Mesothelial cell of epicardium (in vitro differentiated cells): ENCODE measurements at places on chromosomes 16 and 17. TPM values are rescaled to one million over a fixed set of nuclear protein-coding genes. Genes with fewer than 3 reads are reported as not detected.

GRCh38 chr17:32259586-32259985 is 6.0 kb upstream of the RHBDL3 start:
- DNase-seq, result no peak

GRCh38 chr16:67462279-67462655 is 18.7 kb downstream of the ATP6V0D1 start:
- no peak for DNase-seq

- DNase-seq, result no peak
Measured at GRCh38 chr17:77245162-77245926, 104.6 kb downstream of the SEC14L1 start.

Gene MAP3K3
- total RNA-seq, result 23.1 to 24.0 TPM (median 23.4 TPM) in 3 replicates

Gene GOSR1
- total RNA-seq, result 58.7 to 64.5 TPM (median 64.3 TPM) in 3 replicates

Gene ABCA9
- 0.86 to 1.5 TPM (median 1.3 TPM) in 3 replicates for total RNA-seq

- DNase-seq, result no peak
Measured at GRCh38 chr17:80851277-80851925, 140.2 kb upstream of the CHMP6 start.

Gene CSH2
- 0.43 to 0.66 TPM in 2 of 3 replicates, not detected in the other for total RNA-seq

Gene KRTAP4-5
- not detected in 3 replicates for total RNA-seq

Gene OR3A2
- not detected in 3 replicates for total RNA-seq

Gene CLEC19A
- not detected in 3 replicates for total RNA-seq

Gene KRTAP1-1
- total RNA-seq, result not detected in 3 replicates

GRCh38 chr16:86566601-86566965 is at the start of gene FOXC2:
TSS of gene FOXC2 (plus strand) at chr16:86566829. CDS start at chr16:86567336, 507 bp downstream.
- DNase-seq, result peak; percentile 84
